ENCODE measurements at places on chromosomes 7 and 10.

GRCh38 chr10:24249829-24250415, 41.0 kb downstream of the KIAA1217 start:
- DNase-seq = no peak

DNA sequence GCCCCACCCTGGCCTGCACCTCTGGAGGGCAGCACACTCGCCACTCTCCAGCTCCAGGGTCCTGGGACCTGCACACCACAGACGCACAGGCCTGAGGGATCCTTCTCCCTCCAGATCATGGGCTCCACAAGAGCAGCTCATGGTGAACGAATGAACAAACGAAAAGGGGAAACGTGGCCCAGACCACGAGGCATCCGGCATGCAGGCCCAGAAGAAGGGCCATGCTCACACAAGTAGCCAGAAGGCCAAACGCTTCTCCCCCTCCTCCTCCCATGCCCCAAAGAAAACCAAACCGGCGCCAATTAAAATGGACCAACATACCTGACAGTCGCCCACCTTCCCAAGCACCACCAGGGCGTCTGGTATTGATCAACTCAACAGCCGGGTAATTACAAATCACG, 30.4 kb downstream of the MAD1L1 start:
- no peak for DNase-seq

GRCh38 chr7:70627461-70627860, 504.5 kb upstream of the GALNT17 start:
- no peak for DNase-seq

GRCh38 chr10:59047957-59048618, 128.4 kb upstream of the PHYHIPL start:
- no peak for DNase-seq

GRCh38 chr10:46223064-46223480, 63.7 kb upstream of the ANTXRL start:
- no peak for DNase-seq

- no peak for DNase-seq
Measured at GRCh38 chr10:4651404-4652037, 174.5 kb upstream of the AKR1E2 start.

DNA sequence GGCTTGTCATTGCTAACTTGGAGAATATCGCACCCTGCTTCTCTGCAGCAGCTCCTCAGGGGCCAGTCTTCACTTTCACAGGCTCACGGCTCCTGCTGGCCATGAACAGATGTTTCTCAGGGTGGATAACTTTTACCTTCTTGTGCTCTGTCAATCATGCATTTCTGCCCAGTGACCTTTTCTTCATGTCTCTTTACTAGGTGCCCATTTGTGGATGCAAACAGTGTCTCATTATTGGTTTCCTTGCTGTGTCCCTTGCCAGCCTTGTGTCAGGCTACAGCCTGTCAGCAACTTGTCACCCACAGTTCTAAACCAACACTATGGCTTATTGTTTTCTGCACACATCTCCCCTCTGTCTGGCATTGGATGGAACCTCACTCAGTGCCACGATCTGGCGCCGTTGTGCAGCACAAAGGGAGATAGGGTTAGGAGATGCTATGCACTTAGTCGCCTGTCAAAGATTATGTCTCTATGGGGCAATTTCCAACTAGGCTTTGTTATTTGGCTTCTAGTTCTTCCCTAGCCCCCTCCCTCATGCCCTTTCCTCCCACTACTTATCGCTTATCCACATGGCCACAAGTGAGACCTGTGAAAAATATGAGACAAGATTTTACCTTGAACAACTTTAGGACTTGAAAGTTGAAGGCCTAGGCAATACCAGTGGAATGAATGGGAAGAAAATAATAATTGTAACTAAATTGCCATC, 45.7 kb upstream of the NXPH1 start:
- no peak for DNase-seq

- no peak for DNase-seq
Measured at GRCh38 chr7:84162125-84162524, 32.5 kb downstream of the SEMA3A start.

Data from IMR-90 (cell line).